ENCODE measurements at places on chromosomes 2 and 18.
A peak's percentile ranks its signal among the peaks of the same experiment; 100 is the strongest.

GRCh38 chr2:158103411-158104012 lies 1.8 kb downstream of the UPP2 start:
- no peak for DNase-seq

DNA sequence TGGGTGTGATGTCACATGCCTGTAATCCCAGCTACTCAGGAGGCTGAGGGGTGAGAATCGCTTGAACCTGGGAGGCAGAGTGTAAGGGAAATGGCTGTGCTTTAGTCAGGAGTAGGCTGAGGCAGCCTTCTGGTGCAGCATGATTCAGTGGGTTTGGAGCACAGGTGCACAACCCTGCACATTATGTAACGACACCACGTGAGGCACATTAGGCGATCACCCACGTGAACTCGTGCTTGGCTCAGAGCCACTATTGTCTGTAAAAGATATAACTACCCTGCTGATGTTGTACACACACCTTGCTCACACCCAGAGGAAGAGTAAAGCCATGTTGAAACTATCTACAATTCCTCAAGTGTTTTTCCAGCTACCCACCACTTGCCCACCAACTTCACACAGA lies 54.8 kb upstream of the ZC3H15 start:
- DNase-seq, result no peak

DNA sequence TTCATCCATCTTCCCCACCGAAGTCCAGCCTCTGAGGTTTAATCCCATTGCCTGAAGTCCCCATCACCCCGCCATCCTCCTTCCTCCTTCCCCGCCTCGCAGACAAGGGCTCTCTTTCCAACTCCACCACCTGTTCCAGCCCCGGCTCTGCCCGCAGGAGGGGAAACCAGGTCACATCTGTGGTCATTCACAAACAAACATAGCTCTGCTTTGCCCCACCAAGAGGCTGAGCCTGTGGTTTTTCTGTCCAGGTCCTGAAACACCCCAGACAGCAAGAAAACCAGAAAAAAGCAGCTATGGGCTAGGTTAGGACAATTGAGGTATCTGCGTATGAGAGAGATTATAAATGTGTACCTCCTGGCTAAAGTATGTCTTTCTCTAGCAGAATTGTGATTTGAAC lies 144.7 kb downstream of the GLI2 start:
- DNase-seq, result no peak

GRCh38 chr2:19865151-19865550 lies 36.6 kb downstream of the TTC32 start:
- DNase-seq, result peak; percentile 69

DNA sequence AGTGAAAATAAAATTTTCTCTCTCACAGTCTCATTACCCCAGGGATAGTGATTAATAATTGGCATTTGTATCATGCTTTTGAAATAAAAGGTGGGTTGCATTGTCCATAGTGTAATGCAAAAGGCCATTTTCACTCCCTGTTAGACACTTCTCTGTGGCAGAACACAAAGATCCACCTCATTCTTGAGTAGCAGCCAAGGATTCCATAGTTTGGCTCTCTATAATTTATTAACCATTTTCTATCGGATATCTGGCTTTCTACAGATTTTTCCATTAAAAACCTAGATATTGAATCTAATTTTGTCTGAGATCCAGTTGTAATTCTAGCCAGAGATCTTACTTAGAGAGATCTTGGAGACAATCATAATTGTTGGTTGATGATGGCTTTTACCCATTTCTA lies 39.0 kb downstream of the CDCA7 start:
- no peak for DNase-seq

Measured in hematopoietic multipotent progenitor cell treated with erythropoietin and hydrocortisone succinate and interleukin-3 and kit ligand, for 4 days (in vitro differentiated cells).